ENCODE measurements at places on chromosomes 1 and 21.

GRCh38 chr1:93756657-93757056 is 75.0 kb upstream of the BCAR3 start:
- no peak for DNase-seq

DNA sequence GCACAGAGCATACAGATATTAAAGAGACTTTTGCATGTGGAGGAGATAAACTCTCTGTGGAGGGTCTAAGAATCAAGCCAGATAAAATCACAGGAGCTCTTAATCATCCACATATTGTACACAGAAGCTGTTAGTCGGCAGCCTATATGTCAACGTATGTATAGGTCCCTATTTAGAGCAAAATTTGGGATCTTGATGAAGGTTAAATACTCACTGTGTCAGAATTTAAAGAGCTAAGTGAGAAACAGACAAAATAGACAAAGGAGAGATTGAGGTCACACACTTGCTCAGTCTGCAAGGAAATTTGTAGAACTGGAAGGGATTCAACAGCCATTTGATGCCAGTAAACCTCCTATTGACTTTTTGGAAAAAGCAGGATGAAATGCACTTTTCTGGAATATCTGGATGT is 4.1 kb upstream of the IRF2BP2 start:
- DNase-seq: no peak

- DNase-seq: no peak
Observed at GRCh38 chr21:32587120-32587519, 1.8 kb upstream of the TCP10L start.

DNA sequence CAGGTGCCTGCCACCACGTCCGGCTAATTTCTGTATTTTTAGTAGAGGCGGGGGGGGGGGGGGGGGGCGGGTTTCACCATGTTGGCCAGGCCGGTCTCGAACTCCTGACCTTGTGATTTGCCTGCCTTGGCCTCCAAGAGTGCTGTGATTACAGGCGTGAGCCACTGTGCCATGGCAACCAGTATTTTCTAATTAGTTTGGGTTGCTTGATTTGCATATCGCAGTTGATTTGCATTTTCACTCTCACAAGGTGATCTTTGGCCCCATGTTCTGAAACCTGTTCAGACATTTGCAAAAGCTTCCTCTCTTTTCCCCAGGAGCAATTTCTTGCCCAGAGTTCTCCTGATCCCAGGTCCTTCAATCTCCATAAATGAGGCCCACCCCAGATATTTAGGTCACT is 1.7 kb downstream of the TOR3A start:
- DNase-seq: no peak

DNA sequence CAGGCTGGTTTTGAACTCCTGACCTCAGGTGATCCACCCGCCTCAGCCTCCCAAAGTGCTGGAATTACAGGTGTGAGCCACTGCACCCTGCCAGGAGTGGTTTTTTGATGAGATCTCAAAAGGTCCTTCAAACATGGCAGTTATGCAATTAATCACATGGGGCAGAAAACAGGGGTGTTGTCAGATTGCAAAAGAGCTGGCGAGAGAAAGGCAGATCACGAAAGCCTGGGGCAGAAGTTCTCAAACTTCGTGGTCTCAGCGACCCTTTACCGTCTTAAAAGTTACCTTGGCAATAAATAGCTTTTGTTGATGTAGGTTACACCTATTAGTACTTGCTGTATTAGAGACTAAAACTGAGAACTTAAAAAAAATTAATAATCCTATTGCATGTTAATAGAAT is 16.1 kb downstream of the CNR2 start:
- DNase-seq: no peak

DNA sequence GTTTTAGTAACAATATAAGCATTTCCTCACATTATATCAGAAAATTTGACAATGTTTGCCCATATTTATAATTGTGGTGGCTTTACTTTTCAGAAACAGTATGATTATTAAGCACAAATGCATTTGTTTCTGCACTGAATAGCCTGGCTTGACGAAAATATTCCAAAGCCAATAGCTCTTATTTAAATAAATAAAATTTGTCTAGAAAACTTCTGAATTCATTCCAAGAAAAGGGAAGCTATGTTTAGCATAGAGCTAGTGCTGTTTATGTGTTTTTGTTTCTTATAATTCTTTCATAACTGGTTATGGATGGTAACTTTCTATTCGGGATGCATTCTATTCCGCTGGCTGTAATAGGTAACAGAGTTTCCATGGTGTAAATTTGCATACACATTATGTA is 268.6 kb downstream of the PTBP2 start:
- DNase-seq: no peak

- DNase-seq: no peak
Observed at GRCh38 chr1:36663772-36664430, 181.2 kb upstream of the CSF3R start.

- DNase-seq: no peak
Observed at GRCh38 chr21:33019885-33020557, 5.7 kb upstream of the OLIG2 start.

GRCh38 chr1:35364741-35365140 is 96.2 kb downstream of the ZMYM4 start:
- DNase-seq: no peak

DNA sequence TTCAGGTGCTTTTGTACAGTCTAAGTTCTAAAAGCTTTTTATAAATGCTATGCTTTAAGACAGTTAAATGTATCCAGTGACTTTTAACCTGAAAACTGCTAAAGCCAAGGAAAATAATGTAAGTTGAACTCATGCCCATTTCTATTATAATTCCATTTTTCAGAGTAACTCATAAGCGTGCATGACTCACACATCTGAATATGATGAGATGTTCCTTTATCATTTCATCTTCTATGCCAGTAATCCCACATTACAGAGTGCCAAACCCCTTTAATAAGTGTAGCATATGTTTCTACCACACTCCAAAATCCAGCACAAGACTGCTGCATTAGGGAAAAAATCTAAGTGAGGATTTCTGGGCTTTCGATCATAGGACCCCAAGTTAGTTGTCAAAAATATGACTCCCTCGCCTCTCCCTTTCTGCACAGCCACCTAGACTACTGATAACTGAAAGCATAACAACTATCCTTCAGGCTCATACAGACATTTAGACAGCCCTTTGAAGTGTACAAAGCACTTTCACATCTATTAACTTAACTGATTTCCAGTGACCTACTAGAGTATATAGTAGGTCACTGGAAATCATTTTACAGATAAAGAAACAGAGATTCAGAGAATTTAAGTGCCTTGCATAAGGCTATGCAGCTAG is 45.3 kb downstream of the JAK1 start:
- no peak for DNase-seq

DNA sequence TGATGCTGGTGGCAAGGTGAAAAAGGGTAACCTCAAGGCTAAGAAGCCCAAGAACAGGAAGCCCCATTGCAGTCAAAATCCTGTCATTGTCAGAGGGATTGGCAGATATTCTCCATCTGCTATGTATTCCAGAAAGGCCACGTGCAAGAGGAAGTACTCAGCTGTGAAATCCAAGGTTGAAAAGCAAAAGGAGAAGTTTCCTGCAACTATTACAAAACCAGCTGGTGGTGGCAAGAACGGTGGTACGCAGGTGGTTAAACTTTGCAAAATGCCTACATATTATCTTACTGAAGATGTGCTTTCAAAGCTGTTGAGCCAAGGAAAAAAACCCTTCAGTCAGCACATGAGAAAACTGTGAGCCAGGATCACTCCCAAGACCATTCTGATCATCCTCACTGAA is 13.7 kb upstream of the VPS45 start:
- DNase-seq: no peak

DNA sequence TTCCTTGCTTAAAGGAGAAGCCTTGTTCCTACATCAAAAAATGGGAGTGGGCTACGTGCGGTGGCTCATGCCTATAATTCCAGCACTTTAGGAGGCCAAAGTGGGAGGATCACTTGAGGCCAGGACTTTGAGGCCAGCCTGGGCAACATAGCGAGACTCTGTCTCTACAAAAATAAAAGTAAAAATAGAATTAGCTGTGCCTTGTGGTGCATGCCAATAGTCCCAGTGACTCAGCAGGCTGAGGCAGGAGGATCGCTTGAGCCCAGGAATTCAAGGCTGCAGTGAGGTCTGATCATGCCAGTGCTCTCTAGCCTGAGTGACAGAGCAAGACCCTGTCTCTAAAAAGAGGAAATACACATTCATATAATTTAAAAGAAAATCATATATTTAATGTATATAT is 127.1 kb downstream of the C1orf21 start:
- DNase-seq: no peak

GRCh38 chr1:6523566-6523965 is 30.7 kb downstream of the NOL9 start:
- no peak for DNase-seq

- no peak for DNase-seq
Observed at GRCh38 chr1:115289940-115290339, 48.1 kb downstream of the NGF start.

GRCh38 chr1:29500651-29501050 is 264.3 kb downstream of the PTPRU start:
- DNase-seq: no peak

DNA sequence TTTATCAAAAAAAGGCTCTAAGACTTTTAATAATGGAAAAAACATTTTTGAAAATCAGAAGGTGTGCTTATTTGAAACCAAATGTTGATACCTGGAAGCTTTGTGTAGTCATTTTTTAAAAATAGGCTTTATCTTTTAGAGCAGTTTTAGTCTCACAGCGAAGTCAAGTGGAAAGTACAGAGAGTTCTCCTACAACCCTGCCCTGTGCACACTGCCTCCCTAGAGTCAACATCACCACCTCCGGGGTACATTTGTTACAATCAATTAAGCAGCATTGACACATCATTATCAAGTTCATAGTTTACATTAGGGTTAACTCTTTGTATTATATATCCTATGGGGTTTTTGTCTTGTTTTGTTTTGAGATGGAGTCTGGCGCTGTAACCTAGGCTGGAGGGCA is 10.7 kb upstream of the ERO1B start:
- no peak for DNase-seq

- DNase-seq: no peak
Observed at GRCh38 chr1:214435867-214436266, 115.5 kb downstream of the PTPN14 start.

- no peak for DNase-seq
Observed at GRCh38 chr1:228104526-228105269, 1.6 kb upstream of the C1orf35 start.

DNA sequence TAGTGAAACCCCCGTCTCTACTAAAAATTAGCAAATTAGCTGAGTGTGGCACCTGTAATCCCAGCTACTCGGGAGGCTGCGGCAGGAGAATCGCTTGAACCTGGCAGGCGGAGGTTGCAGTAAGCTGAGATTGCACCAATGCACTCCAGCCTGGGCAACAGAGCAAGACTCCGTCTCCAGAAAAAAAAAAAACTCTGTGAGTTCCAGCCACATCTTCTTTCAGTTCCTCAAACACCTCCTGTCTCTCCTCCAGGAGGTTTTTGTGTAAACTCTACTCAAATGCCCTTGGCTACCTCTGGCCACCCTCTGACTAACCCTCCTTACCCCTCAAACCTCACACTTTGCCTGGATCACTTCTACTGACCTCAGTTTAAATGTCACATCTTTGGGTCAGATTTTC is 38.1 kb downstream of the RCSD1 start:
- DNase-seq: no peak

GRCh38 chr1:58608945-58609344 is 31.9 kb upstream of the TACSTD2 start:
- DNase-seq: no peak

DNA sequence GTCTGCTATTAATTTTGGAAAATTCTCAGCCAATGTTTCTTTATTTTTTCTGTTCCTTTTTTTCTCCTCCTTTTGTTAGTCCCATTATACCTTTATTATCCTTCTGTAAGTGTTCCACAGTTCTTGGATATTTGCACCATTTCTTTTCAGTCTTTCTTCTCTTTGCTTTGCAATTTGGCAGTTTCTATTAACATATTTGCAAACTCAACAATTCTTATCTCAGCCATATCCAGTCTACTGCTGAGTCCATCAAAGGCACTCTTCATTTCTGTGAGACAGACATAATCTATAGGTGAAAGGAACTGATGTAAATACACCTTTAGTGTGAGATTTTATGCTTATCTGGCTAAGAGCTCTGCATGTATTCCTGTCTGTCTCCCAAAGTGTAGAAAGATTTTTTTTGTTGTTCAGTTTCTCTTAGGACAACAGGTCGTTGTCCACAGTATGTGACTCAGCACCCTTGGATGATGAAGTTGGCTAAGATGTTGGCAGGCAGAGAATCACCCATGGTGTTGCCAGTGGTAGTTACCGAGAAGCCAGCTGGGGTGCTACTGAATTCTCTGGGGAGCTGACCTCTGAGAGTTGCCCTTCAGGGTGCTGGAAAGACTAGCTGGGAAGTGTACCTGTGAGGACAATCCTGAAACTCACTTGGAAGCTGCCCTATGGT is 38.4 kb downstream of the LEPR start:
- no peak for DNase-seq

DNA sequence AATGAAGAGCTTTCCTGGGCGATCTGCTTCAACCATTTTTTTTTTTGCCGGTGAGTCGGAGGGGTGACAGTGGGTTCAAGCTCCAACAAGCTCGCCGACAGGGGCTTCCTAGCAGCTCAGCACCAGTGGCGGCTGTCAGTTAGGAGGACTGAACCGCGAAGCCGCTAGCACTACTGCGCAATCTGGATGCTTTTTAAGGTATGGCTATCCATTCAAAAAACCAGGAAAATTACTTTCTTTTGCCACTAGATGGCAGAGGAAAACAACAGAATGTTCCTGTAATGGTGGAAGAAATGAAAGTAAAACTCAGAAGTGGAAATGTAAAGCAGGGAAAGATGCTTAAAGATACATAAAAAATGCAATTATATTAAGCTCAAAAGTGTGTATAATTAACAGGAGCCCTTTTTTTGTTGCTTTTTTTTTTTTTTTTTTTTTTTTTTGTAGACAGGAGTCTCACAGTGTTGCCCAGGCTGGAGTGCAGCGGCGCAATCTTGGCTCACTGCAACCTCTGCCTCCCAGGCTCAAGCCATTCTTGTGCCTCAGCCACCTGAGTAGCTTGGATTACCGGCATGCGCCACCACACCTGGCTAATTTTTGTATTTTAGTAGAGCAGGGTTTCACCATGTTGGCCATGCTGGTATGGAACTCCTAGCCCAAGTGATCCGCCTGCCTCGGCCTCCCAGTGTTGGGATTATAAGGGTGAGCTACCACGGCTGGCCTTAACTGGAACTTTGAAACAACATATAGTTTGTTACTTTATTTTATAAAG is 8.5 kb downstream of the KYAT3 start:
- peak; percentile 70 for DNase-seq

GRCh38 chr1:23936481-23937176 is 23.0 kb upstream of the PNRC2 start:
- no peak for DNase-seq

GRCh38 chr1:226664413-226665101 is 74.5 kb downstream of the ITPKB start:
- no peak for DNase-seq
